Endothelial cell (in vitro differentiated cells): ENCODE measurements at places on chromosomes 11 and 22. TPM values are rescaled to one million over a fixed set of nuclear protein-coding genes. Genes with fewer than 3 reads are reported as not detected.
A peak's percentile ranks its signal among the peaks of the same experiment; 100 is the strongest.

GRCh38 chr11:124891373-124891861 lies 6.2 kb downstream of the ROBO4 start:
- peak; percentile 5 for DNase-seq
- H3K36me3 ChIP-seq = peaks cover 35% of the 10 kb centered on the region
- no peak overlapping the region for H3K27ac ChIP-seq
- peaks cover 30% of the 10 kb centered on the region for H3K4me1 ChIP-seq

GRCh38 chr11:123169821-123170220 lies 25.2 kb downstream of the CLMP start:
- no peaks in the 10 kb centered on the region for H3K36me3 ChIP-seq
- DNase-seq = no peak
- H3K4me3 ChIP-seq = no peak overlapping the region
- H3K4me1 ChIP-seq = peaks cover 40% of the 10 kb centered on the region
- no peak overlapping the region for H3K27ac ChIP-seq
- no peaks in the 10 kb centered on the region for H3K27me3 ChIP-seq

DNA sequence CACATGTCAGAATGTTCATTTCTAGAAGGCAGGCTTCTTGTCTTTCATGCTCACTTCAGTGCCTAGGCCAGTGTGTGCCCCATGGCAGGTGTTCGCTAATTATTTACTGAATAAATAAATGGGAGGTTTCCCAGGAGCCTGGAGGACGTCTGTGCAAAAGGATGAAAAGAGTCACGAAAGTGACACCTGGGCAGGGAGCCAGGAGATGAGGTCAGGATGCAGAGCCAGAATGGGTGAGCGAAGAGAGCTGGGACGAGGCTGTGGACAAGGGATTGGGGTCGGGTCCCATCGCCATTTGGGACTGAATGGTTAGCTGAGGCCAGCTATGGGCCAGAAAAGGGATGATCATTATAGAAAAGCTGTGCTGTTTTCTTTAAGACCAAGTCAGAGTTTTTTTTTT lies 560.4 kb downstream of the TBC1D22A start:
- peak overlapping the region; percentile 3 for H3K4me3 ChIP-seq
- no peaks in the 10 kb centered on the region for H3K27me3 ChIP-seq
- H3K36me3 ChIP-seq = peaks cover 9% of the 10 kb centered on the region
- H3K27ac ChIP-seq = no peak overlapping the region

GRCh38 chr11:105673089-105673488 lies 63.2 kb downstream of the GRIA4 start:
- no peak overlapping the region for H3K27ac ChIP-seq
- no peaks in the 10 kb centered on the region for H3K36me3 ChIP-seq
- no peaks in the 10 kb centered on the region for H3K27me3 ChIP-seq
- no peaks in the 10 kb centered on the region for H3K4me1 ChIP-seq

GRCh38 chr11:99098751-99099150 lies 78.0 kb downstream of the CNTN5 start:
- no peaks in the 10 kb centered on the region for H3K4me1 ChIP-seq
- H3K27ac ChIP-seq = no peak overlapping the region
- H3K36me3 ChIP-seq = no peaks in the 10 kb centered on the region

GRCh38 chr11:92384802-92385201 lies 160.2 kb downstream of the FAT3 start:
- H3K27me3 ChIP-seq = peaks cover 2% of the 10 kb centered on the region
- no peaks in the 10 kb centered on the region for H3K36me3 ChIP-seq
- peaks cover 1% of the 10 kb centered on the region for H3K4me1 ChIP-seq

GRCh38 chr11:8767466-8768142 lies 85.0 kb downstream of the RPL27A start:
- no peaks in the 10 kb centered on the region for H3K27me3 ChIP-seq
- no peak overlapping the region for H3K27ac ChIP-seq
- no peak overlapping the region for H3K4me3 ChIP-seq
- H3K4me1 ChIP-seq = no peaks in the 10 kb centered on the region
- DNase-seq = no peak
- no peaks in the 10 kb centered on the region for H3K36me3 ChIP-seq

- H3K27ac ChIP-seq = no peak overlapping the region
- no peak for DNase-seq
- H3K4me3 ChIP-seq = no peak overlapping the region
Observed at GRCh38 chr11:120789391-120789790, 234.5 kb upstream of the TBCEL start.

GRCh38 chr22:20803696-20804324 lies 29.9 kb downstream of the SERPIND1 start:
- H3K27me3 ChIP-seq = no peaks in the 10 kb centered on the region
- H3K27ac ChIP-seq = no peak overlapping the region
- H3K4me1 ChIP-seq = peaks cover 9% of the 10 kb centered on the region
- DNase-seq = peak; percentile 46
- peak overlapping the region; percentile 79 for H3K4me3 ChIP-seq
- peaks cover 35% of the 10 kb centered on the region for H3K36me3 ChIP-seq

GRCh38 chr11:9396310-9396709 lies 11.9 kb downstream of the IPO7 start:
- H3K4me3 ChIP-seq = no peak overlapping the region
- H3K27ac ChIP-seq = peak overlapping the region; percentile 46
- DNase-seq = no peak
- peaks cover 4% of the 10 kb centered on the region for H3K4me1 ChIP-seq

DNA sequence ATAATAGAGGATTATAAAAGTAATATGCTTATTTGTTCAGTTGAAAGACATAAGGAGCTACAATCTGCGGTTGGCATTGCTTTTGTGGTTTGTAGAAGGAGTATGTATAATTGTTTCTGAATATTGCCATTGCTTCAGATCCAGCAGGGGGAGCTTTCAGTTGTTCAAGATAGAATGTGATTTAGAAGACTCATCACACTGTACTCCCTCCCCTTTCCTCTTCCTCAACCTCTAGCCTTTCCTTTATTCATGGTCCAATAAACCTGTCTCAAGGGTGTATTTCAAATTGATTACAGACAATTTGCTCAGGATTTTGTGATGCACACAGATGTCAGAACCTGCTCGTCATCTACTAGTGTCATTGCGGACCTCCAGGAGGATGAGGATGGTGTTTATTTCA lies 9.8 kb downstream of the PRMT3 start:
- H3K36me3 ChIP-seq = no peaks in the 10 kb centered on the region
- DNase-seq = peak; percentile 10
- no peaks in the 10 kb centered on the region for H3K27me3 ChIP-seq
- H3K4me3 ChIP-seq = no peak overlapping the region
- no peak overlapping the region for H3K27ac ChIP-seq

DNA sequence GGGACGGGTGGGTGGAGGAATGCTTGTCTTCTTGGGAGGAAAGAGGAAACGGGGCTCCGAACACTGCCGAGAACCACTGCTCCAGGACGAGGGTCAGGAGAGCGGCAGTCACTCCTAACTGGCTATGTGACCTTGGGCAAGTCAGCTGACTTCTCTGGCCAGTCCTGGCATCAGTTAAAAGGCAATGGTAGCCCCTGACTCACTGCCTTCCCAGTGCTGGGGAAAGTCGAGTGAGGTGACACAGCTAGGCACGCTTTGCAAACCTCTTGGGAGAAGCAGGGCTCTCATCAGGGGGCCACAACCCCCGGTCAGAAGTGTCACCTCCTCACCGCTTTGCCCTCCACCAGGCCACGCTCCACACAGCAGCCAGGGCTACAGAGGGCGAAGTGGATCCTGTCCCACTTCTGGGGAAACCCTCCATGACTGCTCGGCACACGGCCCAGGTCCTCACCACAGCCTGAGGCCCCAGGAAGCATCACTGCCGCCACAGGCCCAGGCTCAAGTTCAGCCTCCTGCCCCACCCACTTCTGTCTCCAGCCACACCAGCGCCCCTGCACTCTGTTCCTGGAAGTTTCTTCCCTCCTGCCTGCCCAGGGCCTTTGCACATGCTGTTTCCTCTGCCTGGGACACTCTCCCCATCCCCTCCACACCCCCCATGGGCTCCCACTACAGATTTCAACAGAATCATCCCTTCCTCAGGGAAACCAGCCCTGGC lies 16.3 kb downstream of the IL2RB start:
- no peak overlapping the region for H3K27ac ChIP-seq
- peaks cover 13% of the 10 kb centered on the region for H3K27me3 ChIP-seq
- no peak for DNase-seq
- no peaks in the 10 kb centered on the region for H3K36me3 ChIP-seq
- no peaks in the 10 kb centered on the region for H3K4me1 ChIP-seq

DNA sequence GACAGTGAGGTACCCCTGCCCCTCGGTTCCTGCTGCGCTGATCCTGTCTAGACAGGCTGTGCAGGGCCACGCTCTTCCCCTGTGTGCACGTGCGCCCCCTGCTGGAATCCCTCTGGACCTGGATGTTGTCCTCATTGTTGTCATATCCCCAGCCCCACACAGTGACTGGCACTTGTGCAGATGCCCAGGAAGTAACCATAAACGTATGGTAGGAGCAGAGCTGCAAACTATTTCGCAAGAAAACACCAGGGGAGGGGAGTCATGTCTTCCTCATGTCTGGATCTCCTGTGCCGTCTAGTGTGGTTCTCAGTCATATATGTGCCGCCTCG lies 114.7 kb downstream of the CRYBB2 start:
- no peaks in the 10 kb centered on the region for H3K27me3 ChIP-seq
- H3K27ac ChIP-seq = no peak overlapping the region
- H3K4me3 ChIP-seq = no peak overlapping the region
- DNase-seq = peak; percentile 97
- no peaks in the 10 kb centered on the region for H3K4me1 ChIP-seq

- peaks cover 3% of the 10 kb centered on the region for H3K4me1 ChIP-seq
- no peak overlapping the region for H3K4me3 ChIP-seq
- no peaks in the 10 kb centered on the region for H3K27me3 ChIP-seq
- no peak for DNase-seq
- no peak overlapping the region for H3K27ac ChIP-seq
Observed at GRCh38 chr11:111006227-111006626, 239.3 kb upstream of the POU2AF2 start.

DNA sequence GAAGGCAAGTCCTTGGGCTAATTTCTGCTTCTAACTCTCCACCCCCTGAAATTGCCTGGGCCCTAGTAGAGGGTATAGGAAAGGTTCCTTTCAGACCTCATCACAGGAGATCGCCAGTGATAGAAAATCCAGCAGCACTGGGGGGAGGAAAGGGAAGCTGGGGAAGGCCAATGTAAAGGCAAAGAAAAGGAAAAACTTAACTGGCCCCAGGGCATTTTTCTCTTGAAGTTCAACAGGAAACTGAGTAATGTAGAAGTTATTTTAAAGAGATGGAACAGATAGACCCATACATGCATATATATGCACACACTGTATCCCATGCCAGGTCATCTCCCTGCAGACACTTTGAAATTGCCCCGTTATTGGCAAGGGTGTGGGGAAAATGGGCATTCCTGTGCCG lies 134.0 kb downstream of the TRIM44 start:
- peak overlapping the region; percentile 90 for H3K27ac ChIP-seq
- H3K36me3 ChIP-seq = peaks cover 6% of the 10 kb centered on the region
- peaks cover 35% of the 10 kb centered on the region for H3K4me1 ChIP-seq
- DNase-seq = peak; percentile 18
- peak overlapping the region; percentile 44 for H3K4me3 ChIP-seq

DNA sequence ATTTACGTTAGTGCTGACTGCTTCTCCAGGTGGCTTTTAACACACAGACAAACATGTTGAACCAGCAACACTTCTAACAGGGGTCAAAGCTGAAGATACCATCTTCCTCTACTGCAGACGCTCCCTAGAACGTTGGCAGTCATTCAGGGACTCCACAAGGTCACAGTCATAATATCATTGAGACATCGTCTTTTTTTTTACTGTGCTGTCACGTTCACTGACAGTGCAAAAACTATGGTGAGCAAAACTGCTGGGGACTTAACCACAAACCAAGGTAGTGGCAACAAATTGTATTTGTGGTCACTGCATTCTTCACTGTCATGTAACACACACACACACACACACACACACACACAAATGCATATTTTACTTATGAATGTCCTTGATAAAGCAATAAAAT lies 244.9 kb downstream of the CASP12 start:
- no peak overlapping the region for H3K4me3 ChIP-seq
- no peaks in the 10 kb centered on the region for H3K4me1 ChIP-seq
- H3K27me3 ChIP-seq = no peaks in the 10 kb centered on the region
- no peak for DNase-seq

DNA sequence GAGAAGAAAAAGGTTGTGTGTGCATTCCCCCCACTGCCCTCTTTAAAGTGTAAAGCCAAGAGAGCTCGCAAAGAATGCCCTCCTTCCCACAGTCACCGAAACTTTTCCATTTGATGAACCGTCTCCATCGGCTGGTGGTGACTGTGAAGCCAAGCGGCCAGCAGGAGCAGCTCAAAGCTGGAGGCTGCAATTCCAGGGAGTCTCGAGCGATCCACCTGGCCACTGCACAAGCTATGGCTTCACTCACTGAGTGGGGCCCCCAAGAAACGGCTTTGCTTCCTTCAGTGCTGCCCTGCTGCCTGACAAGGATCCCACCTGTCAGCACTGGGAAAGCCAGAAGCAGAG lies 117.7 kb downstream of the ABTB2 start:
- H3K27me3 ChIP-seq = peaks cover 9% of the 10 kb centered on the region
- no peak overlapping the region for H3K27ac ChIP-seq
- H3K36me3 ChIP-seq = peaks cover 4% of the 10 kb centered on the region
- no peak overlapping the region for H3K4me3 ChIP-seq
- no peak for DNase-seq
- peaks cover 37% of the 10 kb centered on the region for H3K4me1 ChIP-seq

DNA sequence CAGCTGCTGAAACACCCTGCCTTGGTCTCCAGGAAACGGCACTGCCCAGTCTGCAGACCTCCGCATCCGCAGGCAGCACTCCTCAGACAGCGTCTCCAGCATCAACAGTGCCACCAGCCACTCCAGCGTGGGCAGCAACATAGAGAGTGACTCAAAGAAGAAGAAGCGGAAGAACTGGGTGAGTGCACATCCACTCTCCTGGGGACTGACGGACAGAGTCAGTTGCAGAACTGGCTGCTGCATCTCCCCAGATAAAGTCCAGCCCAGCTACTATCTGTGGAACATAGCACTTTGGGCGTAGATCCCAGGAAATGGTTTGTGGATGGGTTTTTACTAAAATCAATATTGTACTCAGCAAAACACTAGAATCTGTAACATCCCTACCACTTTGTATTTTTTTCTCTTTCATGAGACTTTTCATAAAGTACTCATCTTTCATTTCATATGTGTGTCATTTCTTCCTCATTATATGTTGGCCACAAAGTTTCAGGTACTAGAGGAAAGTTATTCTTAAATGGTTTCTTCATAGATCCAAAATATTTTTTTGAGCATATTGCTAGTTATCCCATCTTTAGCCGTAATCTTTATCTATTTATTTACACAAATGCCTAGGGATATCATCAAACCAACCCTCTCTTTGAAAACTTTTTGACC lies 80.1 kb downstream of the DBX1 start:
- H3K4me3 ChIP-seq = no peak overlapping the region
- H3K27me3 ChIP-seq = no peaks in the 10 kb centered on the region
- peaks cover 8% of the 10 kb centered on the region for H3K36me3 ChIP-seq

GRCh38 chr11:35003658-35004057 lies 87.2 kb downstream of the PDHX start:
- H3K27ac ChIP-seq = no peak overlapping the region
- H3K4me1 ChIP-seq = no peaks in the 10 kb centered on the region

USP2 gene
- total RNA-seq = 1.5 TPM

KLHL35 gene
- 2.8 TPM for total RNA-seq

MN1 gene
- total RNA-seq = 9.9 TPM

DRD2 gene
- 1.3 TPM for total RNA-seq

BIRC3 gene
- total RNA-seq = 0.08 TPM

OR6A2 gene
- 0.51 TPM for total RNA-seq
